ENCODE measurements at places on chromosomes 5 and 9. TPM values are rescaled to one million over a fixed set of nuclear protein-coding genes. Genes with fewer than 3 reads are reported as not detected.
A peak's percentile ranks its signal among the peaks of the same experiment; 100 is the strongest.

NR5A1 gene
- total RNA-seq, result not detected

HRCT1 gene
- total RNA-seq, result 1.7 TPM

OBP2A gene
- total RNA-seq, result not detected

CXXC5 gene
- total RNA-seq, result 24.9 TPM

OTULINL gene
- total RNA-seq, result 0.18 TPM

CRHBP gene
- total RNA-seq, result not detected

DNA sequence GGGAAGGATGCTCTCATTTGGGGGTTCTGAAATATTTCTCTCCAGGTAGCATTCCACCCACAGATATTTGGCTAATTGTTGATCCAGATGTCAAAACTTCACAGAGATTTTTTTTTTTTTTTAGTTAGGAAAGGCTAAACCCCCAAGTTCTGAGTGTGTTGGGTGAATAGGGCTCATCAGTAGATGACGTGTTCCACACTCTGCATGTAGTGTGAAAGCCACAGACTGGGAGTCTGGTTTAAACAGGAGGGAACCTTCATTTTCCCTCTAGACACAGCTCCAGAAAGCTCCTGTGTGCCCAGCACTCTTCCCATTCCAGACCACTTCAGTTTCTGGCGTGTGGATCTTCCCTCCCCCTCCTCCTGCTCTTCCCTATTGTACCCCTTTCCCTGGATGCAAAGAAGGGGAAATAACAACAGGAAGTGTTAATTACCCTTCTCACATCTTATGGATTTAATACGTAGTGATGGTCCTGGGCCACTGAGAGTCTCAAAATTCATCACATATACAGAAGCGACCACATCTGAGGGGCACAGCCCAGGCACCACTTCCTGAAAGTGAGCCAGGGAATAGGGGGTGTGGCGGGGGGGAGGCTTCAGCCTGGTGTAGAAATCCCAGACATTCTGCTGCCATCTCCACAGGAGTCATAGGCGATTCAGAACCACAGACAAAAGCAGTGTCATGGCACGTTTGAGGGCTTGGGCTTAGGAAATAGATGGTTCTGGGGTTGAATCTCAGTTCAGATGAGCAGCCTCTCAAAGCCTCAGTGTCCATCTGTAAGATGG is 65.1 kb downstream of the DAP start:
- DNase-seq, result no peak

- DNase-seq, result no peak
Measured at GRCh38 chr5:98275980-98276379, 497.5 kb upstream of the RGMB start.

GRCh38 chr5:87138091-87138805 is 129.4 kb upstream of the RASA1 start:
- DNase-seq, result no peak

DNA sequence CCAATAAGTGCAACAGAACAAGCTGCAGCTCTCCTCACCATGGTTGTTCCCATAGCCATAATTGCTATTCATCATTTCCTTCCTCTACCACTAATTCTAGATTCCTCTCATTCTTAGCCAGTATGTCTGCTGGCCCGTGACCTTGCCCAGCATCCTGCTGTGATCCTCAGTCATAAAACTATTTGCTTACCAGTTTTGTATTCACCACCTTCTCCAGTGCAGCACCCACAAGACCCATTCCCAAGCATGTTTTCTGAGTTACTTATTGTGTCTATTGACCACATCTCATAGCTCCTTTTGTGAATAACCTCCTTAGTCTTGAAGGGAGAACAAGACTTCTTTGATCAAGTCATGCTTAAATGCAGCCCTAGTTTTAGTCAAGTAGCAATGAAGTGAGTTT is 488.0 kb upstream of the CTNND2 start:
- DNase-seq, result no peak

DNA sequence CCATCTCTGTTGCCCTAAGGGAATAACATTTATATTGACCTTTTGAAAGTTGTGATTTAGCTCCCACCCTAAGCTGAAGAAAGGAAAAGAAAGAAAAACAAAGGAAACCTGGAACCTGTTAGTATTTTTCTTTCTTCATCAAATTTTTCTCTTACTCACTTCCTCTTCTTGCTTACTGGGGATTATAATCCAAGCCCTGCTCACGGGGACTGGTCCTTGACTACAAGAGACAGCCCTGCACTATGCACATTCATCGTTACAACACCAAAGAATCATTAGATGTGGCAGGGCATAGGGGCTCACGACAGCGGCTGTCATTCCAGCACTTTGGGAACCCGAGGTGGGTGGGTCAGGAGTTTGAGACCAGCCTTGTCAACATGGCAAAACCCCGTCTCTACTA is 37.8 kb upstream of the LPAR1 start:
- no peak for DNase-seq

DNA sequence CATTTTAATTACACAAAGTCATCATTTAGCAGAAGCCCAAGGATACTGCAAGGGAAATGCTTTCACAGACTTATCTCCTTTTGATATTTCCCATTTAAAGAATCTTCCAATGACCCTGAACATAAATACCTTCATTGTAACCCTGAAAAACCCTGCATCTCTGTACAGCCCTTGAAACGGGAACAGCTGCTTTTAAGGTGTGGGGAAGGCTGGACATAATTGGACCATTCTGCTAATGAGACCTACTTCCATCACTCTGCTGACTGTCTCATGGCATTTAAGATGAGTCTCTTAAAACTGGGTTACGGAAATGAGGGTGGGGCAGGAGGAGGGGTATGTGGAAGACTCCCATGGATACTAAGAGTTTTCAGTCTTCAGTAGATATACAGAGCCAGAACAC is 485.8 kb downstream of the BRINP1 start:
- DNase-seq, result no peak

- no peak for DNase-seq
Measured at GRCh38 chr9:135563039-135563476, 1.5 kb downstream of the PAEP start.

DNA sequence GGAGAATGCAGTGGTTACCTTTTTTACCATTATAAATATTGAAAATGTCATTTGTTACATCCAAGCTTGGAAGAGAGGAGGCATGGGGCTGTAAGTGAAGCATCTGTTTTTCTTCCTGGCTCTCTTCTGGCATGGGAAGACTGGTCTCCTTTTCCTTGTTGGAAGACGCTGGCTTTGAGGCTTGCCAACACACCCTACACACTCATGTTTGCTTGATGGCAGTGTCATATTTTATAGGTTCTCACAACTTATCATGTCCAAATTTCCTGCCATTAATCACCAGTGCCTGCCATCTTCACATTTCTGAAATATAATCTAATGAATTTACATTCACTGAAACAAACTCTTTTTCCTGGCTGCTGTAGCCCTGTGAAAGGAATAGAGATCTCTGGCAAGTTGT is 252.9 kb downstream of the MAN2A1 start:
- no peak for DNase-seq

- DNase-seq, result peak; percentile 58
Measured at GRCh38 chr9:14400658-14400995, 86.7 kb upstream of the NFIB start.

Measured in IMR-90 (cell line).